ENCODE measurements at places on chromosomes 7 and 10. TPM values are rescaled to one million over a fixed set of nuclear protein-coding genes. Genes with fewer than 3 reads are reported as not detected.

GRCh38 chr7:144545330-144545729 lies 141.8 kb upstream of the NOBOX start:
- no peaks in the 10 kb centered on the region for H3K36me3 ChIP-seq
- no peaks in the 10 kb centered on the region for H3K4me1 ChIP-seq
- no peak overlapping the region for H3K27ac ChIP-seq
- H3K27me3 ChIP-seq, result no peaks in the 10 kb centered on the region
- DNase-seq, result no peak

DNA sequence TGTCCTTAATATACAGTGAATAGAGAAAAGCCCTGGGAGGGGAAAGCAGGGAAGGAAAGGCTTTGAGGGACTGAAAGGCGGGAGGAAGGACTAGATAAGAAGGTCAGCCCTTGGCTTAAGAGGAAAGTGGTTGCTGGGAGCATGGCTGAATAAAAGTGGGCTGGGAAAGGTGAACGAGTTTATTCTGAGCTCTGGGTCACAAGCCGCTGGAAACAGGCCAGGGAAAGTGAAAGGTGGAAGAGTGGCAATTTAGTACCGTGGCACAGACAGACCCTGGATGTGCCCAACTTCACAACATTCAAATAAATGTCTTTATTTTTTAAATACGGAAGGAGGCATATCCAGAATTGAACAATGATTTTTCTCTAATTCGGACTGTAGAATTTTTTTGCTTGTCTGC lies 39.7 kb downstream of the TAC1 start:
- H3K4me3 ChIP-seq, result no peak overlapping the region
- H3K4me1 ChIP-seq, result no peaks in the 10 kb centered on the region
- no peaks in the 10 kb centered on the region for H3K36me3 ChIP-seq
- H3K27ac ChIP-seq, result no peak overlapping the region
- peaks cover 2% of the 10 kb centered on the region for H3K27me3 ChIP-seq

The CAMK2B gene
- not detected for total RNA-seq

DNA sequence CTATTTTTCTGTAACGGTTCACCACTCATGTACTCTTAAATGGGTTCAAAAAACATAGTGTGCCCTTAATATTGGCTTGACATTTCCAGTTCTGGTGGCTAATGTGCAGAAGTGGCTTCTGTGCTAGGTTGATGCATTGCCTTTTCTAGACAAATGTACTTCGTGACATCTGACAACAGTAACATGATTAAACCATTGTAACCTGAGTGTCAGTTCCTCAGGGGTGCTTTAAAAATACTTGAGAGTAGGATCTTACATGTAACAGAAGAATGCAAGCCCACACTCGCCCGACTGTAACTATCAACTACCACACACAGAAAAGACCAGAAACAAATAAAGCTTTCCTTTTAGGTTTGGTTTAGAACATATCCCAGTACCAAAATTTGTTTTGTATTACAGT lies 393.4 kb upstream of the NFE2L3 start:
- no peaks in the 10 kb centered on the region for H3K4me1 ChIP-seq
- no peaks in the 10 kb centered on the region for H3K36me3 ChIP-seq
- DNase-seq, result no peak
- H3K27me3 ChIP-seq, result no peaks in the 10 kb centered on the region
- H3K27ac ChIP-seq, result no peak overlapping the region

GRCh38 chr10:85916994-85917573 lies 449.5 kb downstream of the GRID1 start:
- H3K27me3 ChIP-seq, result no peaks in the 10 kb centered on the region
- H3K36me3 ChIP-seq, result no peaks in the 10 kb centered on the region

GRCh38 chr7:1101563-1102431 lies 13.9 kb downstream of the GPER1 start:
- H3K27me3 ChIP-seq, result no peaks in the 10 kb centered on the region
- no peak for DNase-seq
- H3K4me3 ChIP-seq, result no peak overlapping the region
- no peaks in the 10 kb centered on the region for H3K36me3 ChIP-seq
- H3K27ac ChIP-seq, result no peak overlapping the region

DNA sequence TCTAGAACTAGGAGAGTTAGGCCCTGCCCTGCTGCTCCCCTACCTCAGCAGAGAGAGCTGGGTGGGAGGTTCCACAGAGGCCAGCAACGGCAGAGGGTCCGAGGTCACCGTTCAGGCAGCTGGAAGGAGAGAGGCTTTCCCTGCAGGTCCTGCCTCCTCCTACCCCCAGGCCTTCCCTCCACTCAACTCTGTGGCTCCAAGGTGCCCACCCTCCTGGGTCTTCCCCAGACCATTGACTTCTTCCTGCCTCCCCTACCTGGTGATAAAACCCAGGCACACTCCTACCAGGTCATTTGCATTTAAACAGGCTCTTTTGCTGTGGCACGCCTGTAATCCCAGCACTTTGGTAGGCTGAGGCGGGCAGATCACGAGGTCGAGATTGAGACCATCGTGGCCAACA lies 515.3 kb upstream of the FOXK1 start:
- no peak overlapping the region for H3K27ac ChIP-seq
- DNase-seq, result no peak
- no peaks in the 10 kb centered on the region for H3K36me3 ChIP-seq
- H3K4me1 ChIP-seq, result no peaks in the 10 kb centered on the region
- no peaks in the 10 kb centered on the region for H3K27me3 ChIP-seq

All from CD4-positive, alpha-beta T cell (primary cell).